ENCODE measurements at places on chromosomes 1 and 21.

DNA sequence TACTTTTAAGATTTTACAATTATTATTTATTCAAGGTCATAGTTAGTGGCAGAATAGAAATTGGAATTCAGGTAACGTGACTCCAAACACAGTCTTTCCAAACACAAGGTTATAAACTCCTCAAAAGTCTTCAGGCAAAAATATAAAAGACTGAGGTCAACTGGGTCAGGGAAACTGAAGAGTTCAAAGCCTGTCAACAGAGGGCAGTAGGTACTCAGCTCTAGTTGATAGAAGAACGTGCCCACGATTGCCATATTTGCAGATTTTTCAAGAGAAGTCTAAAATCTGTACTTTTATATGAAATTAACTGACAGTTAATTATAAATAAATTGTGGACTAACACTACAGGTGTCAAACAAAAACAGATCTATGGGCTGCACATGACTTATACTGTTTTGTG, 135.0 kb downstream of the LHX4 start:
- no peak for DNase-seq

DNA sequence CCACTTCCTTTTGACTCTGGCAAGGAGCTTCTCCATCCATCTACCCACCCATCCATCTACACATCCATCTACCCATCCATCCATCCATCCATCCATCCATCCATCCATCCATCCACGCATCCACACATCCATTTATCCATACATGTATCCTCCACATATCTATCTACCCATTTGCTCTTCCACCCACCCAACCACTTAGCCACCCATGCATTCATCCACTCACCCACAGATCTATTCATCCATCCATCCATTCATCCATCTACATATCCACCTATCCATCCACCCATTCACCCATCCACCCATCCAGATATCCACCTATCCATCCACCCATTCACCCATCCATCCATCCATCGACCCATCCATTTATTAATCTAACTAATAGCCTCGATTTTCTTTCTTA, 23.0 kb upstream of the KANK4 start:
- no peak for DNase-seq

GRCh38 chr21:42320791-42321190, 5.6 kb upstream of the TFF3 start:
- no peak for DNase-seq

DNA sequence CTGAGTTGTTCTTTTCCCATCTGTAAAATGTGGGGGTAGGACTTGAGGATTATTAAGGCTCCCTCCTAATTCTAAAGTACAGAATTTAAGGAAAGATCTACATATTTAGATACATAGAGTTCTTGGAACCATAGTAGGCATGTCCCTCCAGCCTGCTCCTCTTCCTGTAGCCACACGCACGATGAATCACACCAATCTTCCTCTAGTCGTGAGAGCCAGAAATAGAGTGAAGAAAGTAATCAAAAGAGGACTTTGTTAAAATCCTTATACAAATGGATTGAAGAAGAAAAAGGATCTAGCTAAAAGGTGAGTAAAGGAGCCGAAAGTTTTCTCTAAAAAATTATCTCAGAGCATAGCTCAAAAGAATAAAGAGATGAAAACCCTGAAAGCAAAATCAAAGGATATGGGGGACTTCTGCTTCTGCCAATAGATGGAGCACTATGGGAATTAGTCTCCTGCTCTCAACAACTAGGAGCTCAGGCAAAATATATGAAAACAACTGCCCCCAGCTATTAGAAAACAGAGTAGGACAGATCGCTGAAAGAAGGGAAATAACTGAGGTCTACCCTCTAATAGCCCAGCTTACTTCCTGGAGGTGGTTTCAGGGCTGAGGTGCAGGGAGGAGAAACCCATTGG, 8.5 kb downstream of the C1orf141 start:
- DNase-seq = no peak

GRCh38 chr1:54355931-54356679, 50.1 kb downstream of the SSBP3 start:
- no peak for DNase-seq

Data from kidney glomerular epithelial cell (primary cell).